ENCODE measurements at places on chromosomes 3 and 15. TPM values are rescaled to one million over a fixed set of nuclear protein-coding genes. Genes with fewer than 3 reads are reported as not detected.

Gene UPK1B
- 13.6 TPM for total RNA-seq

Gene HESX1
- total RNA-seq: not detected

Gene APOD
- total RNA-seq: 1.2 TPM

Gene THRB
- total RNA-seq: 0.83 TPM

Gene GPR149
- total RNA-seq: not detected

Gene FSD2
- total RNA-seq: 0.13 TPM
